Fibroblast of skin of back (primary cell): ENCODE measurements at places on chromosomes 1 and 21.

DNA sequence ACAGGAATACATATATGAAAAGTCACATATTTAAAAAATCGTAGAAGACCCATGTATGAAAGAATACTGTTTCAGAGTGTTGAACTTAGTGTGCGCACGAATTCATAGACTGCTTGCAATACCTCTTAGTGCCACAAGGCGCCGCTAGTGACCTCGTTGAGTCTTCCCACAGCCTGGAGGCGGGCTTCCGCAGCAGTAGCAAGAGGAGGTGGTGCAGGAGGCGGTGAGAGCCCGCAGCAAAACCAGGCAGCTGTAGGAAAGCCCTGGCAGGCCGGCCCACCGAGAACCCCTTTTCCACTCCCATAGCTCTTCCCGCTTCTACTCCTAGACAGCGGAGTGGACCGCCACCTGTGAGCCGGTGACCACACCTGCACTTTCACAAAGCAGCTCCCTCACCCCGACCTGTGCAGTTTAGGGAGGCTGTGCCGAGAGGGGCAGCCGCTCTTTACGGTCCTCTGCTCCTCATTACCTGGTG lies 23.5 kb downstream of the MTARC1 start:
- DNase-seq, result peak; percentile 74

- peak; percentile 61 for DNase-seq
Observed at GRCh38 chr1:79353224-79353623, 346.7 kb upstream of the ADGRL4 start.

DNA sequence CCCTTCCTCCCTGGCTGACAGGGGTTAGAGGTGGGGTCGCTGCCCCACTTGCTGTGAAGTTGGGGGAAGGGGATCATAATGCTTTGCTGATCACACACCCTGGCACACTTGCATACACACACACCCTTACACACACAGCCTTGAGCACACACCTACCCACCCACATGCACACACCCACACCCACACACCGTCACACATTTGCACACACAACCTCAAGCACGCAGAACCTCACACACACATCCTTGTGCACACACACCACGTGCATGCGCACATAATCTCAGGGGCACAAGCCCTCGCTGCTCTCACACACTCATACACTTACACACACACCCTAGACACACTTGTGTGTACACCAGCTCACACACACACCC lies 16.4 kb upstream of the TNFRSF8 start:
- no peak for DNase-seq

- peak; percentile 71 for DNase-seq
Observed at GRCh38 chr1:203628201-203629015, 1.8 kb downstream of the ATP2B4 start.
